ENCODE measurements at places on chromosomes 4 and X.

- DNase-seq, result no peak
These were observed 671.1 kb downstream of the FAT4 start for GRCh38 chr4:125985856-125986255.

GRCh38 chr4:139191373-139191772 is 14.4 kb upstream of the ELF2 start:
- no peak for DNase-seq

GRCh38 chr4:54228056-54228527 is 1.0 kb upstream of the PDGFRA start:
- peak; percentile 73 for DNase-seq

- no peak for DNase-seq
These were observed 12.9 kb downstream of the PDLIM3 start for GRCh38 chr4:185522451-185522850.
